ENCODE measurements at places on chromosomes 11 and 22. TPM values are rescaled to one million over a fixed set of nuclear protein-coding genes. Genes with fewer than 3 reads are reported as not detected.

DNA sequence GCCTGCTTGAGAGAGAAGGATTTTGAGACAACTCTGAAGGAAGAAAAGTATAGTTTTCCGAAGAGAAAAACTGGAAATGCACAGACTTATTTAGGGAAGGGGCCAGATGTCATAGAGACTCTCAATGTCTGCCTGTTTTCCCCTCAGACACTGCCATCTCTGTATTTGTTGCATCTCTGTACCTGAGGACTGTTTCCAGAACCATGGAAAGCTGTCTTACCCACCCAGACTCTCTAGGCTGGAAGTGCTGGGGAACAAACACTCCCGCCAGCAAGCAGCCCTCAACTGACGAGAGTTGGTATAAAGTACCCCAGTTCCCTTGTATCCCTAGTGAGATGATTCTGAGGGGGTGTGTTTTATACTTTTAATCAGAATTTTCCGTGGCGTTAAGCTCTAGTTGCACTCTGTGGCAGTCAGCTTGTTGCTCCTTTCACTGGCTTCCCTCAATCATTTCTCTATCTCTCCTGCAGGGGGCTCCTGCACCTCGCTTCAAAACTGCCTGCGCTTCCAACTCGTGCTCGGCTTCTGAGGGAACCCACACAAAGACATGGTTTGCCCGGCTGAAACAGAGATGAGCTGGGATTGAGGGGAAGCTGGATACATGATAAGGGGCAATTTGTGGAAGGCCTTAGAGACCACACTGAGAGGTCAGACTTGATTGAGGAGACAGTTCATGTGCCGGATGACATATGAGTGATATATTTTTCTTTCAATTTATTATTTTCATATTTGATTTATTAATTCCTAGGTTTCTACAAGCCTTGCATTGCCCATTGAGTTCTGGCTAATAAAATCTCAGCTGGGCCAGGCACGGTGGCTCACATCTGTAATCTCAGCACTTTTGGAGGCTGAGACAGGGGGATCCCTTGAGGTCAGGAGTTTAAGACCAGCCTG, 36.9 kb upstream of the CLPB start:
- H3K27me3 ChIP-seq: peaks cover 14% of the 10 kb centered on the region
- H3K36me3 ChIP-seq: no peaks in the 10 kb centered on the region
- no peak overlapping the region for H3K4me3 ChIP-seq
- DNase-seq: peak; percentile 80

DNA sequence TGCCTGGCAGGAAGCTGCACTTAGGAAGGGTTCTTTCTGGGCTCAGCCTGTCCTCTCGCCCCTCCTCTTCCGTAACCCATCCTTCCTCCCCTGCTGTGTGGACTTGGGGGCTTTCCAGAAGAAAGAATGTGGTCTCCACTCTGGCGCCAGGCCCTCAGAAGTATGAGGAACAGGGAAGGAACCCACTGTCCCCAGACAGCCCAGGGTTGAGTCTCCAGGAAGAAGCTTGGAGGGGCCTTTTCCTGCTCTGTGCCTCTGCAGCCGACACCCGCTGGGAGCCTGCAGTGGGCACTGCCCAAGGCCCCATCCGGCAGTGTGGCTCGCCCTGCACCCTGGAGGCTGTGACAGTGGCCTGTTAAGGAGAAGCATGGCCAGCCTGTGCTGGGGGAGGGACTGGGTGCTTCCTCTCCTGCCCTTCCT, 112.6 kb downstream of the ST3GAL4 start:
- no peak overlapping the region for H3K4me3 ChIP-seq
- H3K27me3 ChIP-seq: no peaks in the 10 kb centered on the region
- peak; percentile 56 for DNase-seq

DNA sequence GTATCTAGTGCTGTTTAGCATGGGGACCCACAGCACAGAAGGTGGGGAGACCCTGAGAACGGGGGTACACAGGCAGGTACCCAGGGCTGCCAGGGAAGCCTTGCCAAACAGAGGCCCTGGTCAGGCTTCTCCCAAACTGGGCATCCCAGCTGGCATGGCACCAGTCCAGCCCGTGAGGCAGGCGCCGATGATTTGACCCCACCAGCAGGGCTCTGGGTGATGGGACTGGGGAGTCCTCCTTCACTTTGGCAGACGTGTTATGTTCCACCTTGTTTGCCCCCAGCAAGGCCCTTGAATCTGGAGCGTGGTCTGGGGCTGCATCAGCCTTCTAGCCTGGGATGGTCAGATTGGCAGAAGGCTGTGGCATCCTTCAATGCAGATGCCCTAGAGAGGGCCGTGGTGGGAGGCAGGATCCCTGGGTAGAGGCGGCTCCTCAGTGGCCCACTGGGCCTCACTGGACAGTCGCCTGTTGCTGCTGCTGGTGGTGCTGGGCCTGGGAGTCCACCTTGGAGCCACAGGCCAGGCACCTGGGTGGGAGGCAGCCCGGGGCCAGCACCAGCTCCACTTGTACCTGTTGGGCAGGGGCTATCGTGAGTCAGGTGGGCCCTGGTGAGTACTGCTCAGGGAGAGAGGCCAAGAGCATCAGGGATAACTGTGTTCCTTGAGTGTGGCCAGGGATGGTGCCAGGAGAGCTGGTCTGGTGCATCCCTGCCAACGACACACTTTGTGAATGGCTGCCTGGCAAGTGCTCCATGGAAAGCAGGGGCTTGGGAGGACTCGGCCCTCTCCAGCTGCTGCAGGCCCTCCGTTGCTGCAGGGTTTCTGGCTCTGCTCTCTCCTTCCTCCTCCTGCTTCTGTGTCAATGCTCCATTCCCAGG, 3.3 kb downstream of the ADORA2A start:
- H3K4me3 ChIP-seq: no peak overlapping the region
- DNase-seq: no peak
- H3K27ac ChIP-seq: no peak overlapping the region
- no peaks in the 10 kb centered on the region for H3K27me3 ChIP-seq

DNA sequence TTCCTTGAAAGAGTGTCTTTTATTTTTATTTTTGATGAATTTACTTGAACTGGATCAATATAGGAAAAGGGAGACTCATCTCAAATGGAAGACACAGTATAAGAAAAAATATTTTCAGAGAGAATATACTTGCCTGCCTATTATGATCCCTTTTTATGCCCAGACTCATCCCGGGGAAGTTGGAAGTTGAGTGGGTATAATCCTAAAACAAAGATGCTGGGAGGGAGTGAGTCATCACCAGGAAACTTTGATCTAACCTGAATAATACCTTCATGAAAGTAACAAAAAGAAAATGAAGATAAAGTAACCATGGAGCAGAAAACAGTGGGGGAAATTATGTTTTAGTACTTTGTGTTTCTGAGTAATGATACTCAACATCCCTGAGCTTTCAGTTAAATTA, 1514.0 kb downstream of the FAM181B start:
- no peaks in the 10 kb centered on the region for H3K36me3 ChIP-seq
- DNase-seq: no peak
- no peaks in the 10 kb centered on the region for H3K4me1 ChIP-seq
- no peaks in the 10 kb centered on the region for H3K27me3 ChIP-seq
- H3K27ac ChIP-seq: no peak overlapping the region
- H3K4me3 ChIP-seq: no peak overlapping the region

- H3K27ac ChIP-seq: peak overlapping the region; percentile 93
- H3K27me3 ChIP-seq: peaks cover 14% of the 10 kb centered on the region
- peaks cover 7% of the 10 kb centered on the region for H3K4me1 ChIP-seq
- peak overlapping the region; percentile 90 for H3K4me3 ChIP-seq
Observed at GRCh38 chr11:66287889-66288670, 863 bp downstream of the YIF1A start.

- H3K36me3 ChIP-seq: no peaks in the 10 kb centered on the region
- no peak overlapping the region for H3K4me3 ChIP-seq
- no peak for DNase-seq
- no peak overlapping the region for H3K27ac ChIP-seq
- no peaks in the 10 kb centered on the region for H3K27me3 ChIP-seq
Observed at GRCh38 chr11:93939084-93939760, 81.9 kb upstream of the HEPHL1 start.

GRCh38 chr11:130725421-130726233, 190.7 kb downstream of the SNX19 start:
- H3K4me3 ChIP-seq: no peak overlapping the region
- H3K4me1 ChIP-seq: peaks cover 5% of the 10 kb centered on the region
- H3K27ac ChIP-seq: peak overlapping the region; percentile 60
- H3K27me3 ChIP-seq: no peaks in the 10 kb centered on the region
- H3K36me3 ChIP-seq: no peaks in the 10 kb centered on the region

- H3K27ac ChIP-seq: peak within 1 kb of the TSS; percentile 96
- peak within 1 kb of the TSS; percentile 86 for H3K4me3 ChIP-seq
- no peaks in the 10 kb centered on the region for H3K27me3 ChIP-seq
- DNase-seq: peak; percentile 90
- H3K4me1 ChIP-seq: peaks cover 7% of the 10 kb centered on the region
Observed at GRCh38 chr22:17158568-17159503, at the start of gene HDHD5. Gene HDHD5 (minus strand): TSS chr22:17159277. CDS start chr22:17159251, 26 bp downstream.

GRCh38 chr11:15707194-15707593, 592.5 kb downstream of the INSC start:
- peaks cover 5% of the 10 kb centered on the region for H3K4me1 ChIP-seq
- no peak overlapping the region for H3K27ac ChIP-seq
- H3K27me3 ChIP-seq: no peaks in the 10 kb centered on the region
- no peaks in the 10 kb centered on the region for H3K36me3 ChIP-seq
- no peak for DNase-seq

DNA sequence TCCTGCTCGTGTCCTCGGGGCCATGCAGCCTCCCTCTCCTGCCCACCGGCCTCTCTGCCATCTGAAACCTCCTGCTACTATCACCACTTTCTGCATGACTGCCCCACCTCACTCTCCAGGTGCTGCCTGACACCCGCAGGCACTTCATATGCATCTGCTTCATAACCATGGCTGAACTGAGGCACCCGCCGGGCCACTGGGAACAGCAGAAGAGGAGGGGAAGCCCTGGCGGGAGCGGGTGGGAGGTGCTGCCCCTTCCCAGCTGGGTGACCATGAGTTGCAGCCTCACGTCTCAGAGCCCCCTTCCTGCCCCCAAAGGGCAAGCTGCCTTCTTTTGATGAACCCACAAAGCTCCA, 21.7 kb upstream of the PICK1 start:
- H3K27me3 ChIP-seq: no peaks in the 10 kb centered on the region
- H3K4me3 ChIP-seq: no peak overlapping the region
- H3K36me3 ChIP-seq: no peaks in the 10 kb centered on the region
- DNase-seq: no peak
- H3K4me1 ChIP-seq: peaks cover 13% of the 10 kb centered on the region

DNA sequence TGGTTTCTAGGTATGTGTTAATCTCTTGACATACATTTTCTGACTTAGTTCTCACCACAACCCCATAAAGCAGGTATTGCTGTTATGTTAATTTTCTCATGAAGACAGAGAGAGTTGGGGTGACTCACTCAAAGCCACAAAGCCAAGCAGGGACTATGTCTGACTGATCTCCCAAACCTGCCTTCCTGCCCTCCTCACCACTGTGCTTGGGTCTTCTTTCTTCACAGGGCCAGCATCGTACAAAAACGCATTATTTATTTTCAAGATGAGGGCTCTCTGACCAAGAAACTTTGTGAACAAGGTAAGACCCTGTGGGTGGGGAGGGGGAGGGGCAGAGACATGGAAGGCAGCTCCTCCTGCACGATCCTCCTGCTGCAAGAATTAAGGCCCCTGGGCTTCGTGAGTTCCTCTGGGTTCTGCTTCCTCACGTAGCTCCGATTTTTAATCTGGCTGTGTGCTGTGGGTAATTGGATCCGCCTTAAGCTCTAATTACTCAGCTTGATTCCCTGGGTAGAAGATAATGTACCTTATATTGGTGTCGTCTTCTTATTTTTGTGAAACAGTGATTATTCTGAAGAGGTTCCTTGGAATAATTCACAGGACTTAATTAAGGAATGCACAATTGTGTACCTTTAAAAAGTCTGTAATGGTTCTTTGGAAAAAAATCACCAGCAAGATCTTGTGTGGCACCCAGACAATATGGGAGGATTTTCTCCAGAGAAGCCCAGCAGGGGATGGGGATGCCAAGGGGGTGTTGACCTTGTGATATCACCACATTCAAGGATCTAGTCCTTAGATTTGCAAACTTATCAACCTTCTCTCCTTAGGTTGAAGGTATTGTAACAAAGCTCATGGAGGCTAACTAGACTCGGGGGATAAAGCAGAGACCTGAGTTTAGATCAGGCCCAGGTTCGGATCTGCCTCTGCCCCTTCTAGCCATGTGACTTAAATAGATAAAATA, 112.9 kb downstream of the SPON1 start:
- H3K27me3 ChIP-seq: no peaks in the 10 kb centered on the region
- H3K4me3 ChIP-seq: no peak overlapping the region
- peaks cover 9% of the 10 kb centered on the region for H3K4me1 ChIP-seq

- H3K27me3 ChIP-seq: no peaks in the 10 kb centered on the region
- H3K27ac ChIP-seq: no peak overlapping the region
- no peak for DNase-seq
- peaks cover 35% of the 10 kb centered on the region for H3K4me1 ChIP-seq
- H3K36me3 ChIP-seq: peaks cover 3% of the 10 kb centered on the region
Observed at GRCh38 chr22:19959587-19960490, 18.2 kb upstream of the TXNRD2 start.

- no peak overlapping the region for H3K4me3 ChIP-seq
- DNase-seq: no peak
- no peaks in the 10 kb centered on the region for H3K4me1 ChIP-seq
- H3K27me3 ChIP-seq: no peaks in the 10 kb centered on the region
- H3K36me3 ChIP-seq: no peaks in the 10 kb centered on the region
Observed at GRCh38 chr22:44405661-44406060, 92.4 kb downstream of the RTL6 start.

DNA sequence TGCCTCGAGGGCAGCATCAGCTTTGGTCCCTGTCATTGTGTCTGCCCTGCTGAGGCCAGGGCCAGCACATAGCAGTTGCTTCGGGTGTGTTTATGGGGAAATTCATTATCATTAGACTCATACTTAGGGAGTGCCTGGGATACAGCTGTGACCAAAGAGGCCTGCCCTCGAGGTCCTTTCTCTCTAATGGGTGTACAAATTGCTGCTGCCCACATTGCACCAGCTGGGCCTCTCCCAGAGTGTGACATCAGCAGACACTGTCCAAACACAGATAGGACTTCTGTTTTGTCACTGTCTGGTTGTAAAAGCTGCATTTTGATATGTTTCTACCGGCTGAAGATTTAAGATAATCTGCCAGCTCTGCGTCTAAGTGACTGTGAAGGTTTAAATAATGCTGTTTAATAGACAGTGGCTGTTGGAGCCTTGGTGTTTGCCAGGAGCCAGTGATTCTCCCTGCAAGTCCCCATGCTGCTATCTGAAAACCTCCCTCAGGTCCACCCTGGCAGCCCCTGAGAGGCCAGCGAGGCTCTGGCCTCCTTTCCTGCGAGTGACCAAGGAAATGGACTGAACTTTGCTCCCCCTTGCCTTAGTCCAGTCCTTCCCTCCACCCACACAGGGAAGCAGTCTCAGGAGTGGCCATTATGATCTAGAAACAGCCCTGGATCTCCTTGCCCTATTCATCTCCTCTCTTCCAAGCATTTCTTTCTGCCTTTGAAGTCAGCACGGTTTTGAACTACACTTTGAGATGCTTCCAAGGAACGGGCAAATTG, 505.2 kb downstream of the TBC1D22A start:
- no peak overlapping the region for H3K27ac ChIP-seq
- no peaks in the 10 kb centered on the region for H3K27me3 ChIP-seq
- H3K4me3 ChIP-seq: no peak overlapping the region
- peak; percentile 29 for DNase-seq

RAB39A gene
- total RNA-seq: 2.0 TPM

OR52D1 gene
- not detected for total RNA-seq

YAP1 gene
- total RNA-seq: 120 TPM

HSPB2 gene
- 0.65 TPM for total RNA-seq

POU2AF3 gene
- total RNA-seq: 4.2 TPM

CHRM4 gene
- total RNA-seq: not detected

KRTAP5-7 gene
- 0.28 TPM for total RNA-seq

LRRC10B gene
- 29.3 TPM for total RNA-seq

All from lung (tissue), 17 donors.